CD4-positive, alpha-beta memory T cell (primary cell): ENCODE measurements at places on chromosomes 1 and 21.

- DNase-seq, result no peak
Observed at GRCh38 chr1:72482736-72483413, 200.5 kb upstream of the NEGR1 start.

DNA sequence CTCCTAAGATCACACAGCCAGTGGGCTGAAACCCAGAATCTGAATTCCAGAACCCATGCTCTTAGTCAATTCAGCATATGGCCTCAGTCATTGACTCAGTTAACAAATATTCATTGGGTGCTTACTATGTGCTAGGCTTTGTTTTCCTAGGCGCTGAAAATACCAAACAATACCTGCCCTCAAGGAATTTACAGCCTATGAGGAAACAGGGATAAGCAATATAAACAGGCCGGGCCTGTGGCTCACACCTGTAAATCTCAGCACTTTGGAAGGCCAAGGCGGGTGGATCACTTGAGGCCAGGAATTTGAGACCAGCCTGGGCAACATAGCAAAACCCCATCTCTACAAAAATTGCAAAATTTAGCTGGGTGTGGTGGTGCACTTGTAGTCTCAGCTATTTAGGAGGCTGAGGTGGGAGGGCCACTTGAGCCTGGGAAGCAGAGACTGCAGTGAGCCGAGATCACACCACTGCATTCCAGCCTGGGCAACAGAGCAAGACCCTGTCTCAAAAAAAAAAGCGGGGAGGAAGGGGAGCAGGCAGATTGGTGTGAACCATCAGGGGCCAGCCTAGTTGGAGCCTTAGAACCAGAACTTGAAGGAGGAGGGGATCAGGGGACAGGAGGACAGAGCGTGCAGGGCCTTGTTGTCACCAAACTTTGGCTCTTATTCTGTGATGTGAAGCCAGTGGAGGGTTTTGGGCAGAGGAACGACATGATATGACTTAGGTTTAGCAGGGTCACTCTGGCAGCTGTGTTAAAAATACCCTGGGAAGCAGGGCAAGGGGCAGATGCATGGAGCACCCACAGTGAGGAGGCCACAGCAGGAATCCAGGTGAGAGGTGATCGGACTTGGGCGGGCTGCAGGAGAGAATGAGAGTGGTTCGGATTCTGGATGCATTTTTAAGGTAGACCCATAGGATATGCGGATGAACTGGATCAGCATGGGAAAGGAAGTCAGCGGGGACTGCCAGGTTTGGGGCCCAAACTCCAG, 5.8 kb downstream of the TINAGL1 start:
- DNase-seq, result no peak

- no peak for DNase-seq
Observed at GRCh38 chr21:28906236-28906635, 86.4 kb downstream of the LTN1 start.

DNA sequence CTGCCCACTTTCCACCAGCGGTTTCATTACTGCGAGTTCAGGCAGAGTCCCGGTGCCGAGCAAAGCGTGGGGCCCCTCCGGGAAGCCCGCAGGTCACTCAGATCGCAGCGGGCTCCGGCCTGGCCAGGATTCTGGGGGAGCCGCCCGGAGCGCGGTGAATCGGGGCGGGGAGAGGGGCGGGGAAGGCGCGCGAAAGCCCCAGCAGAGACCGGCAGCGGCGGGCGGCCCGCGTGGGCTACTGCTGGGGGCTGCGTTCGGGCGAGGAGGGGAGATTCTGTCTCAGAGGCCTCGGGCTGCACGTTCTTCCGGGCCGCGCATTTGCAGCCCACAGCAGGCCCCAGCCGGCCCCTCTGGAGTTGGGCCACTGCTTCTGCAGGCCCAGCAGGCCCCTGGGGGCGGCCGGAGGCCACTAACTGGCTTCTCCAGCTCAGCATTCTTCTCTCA, 64.7 kb downstream of the SCCPDH start:
- no peak for DNase-seq

- no peak for DNase-seq
Observed at GRCh38 chr1:33966346-33967141, 102.7 kb downstream of the HMGB4 start.

- DNase-seq, result no peak
Observed at GRCh38 chr1:117757668-117758067, 151.8 kb downstream of the TENT5C start.

DNA sequence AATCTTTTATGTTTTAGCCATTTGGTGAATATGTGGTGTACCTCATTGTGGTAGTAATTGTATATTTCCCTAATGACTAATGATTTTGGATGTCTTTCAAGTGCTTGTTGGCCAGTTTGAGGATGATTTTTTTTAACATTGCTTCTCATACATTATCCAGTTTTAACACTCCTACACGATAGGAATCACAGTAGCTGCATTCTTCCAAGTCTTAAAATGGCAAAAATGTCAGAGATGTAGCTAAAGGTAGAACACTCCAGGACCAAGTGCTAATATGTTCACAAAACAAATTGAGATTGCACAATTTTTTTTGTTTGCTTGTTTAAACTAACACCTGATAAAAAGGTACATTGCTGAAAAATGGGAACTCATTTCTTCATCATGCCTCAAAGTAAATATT, 11.7 kb downstream of the USP25 start:
- DNase-seq, result no peak

- DNase-seq, result no peak
Observed at GRCh38 chr1:10528066-10529014, 53.6 kb downstream of the PEX14 start.

DNA sequence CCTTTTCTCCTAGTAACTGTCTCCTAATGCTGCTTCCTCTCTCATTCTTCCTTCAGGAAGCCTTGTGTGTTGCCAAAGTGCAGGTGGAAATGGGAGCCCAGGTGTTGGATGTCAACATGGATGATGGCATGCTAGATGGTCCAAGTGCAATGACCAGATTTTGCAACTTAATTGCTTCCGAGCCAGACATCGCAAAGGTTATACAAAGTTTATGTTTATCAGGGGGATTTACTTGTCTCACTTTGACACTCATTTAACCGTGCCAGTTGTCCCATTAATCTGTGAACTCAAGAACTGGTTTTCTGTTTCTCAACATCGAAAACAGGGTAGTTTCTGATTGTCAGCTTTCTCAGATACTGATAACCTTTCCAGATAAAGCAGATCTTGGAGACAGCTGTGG, 40.4 kb downstream of the MTR start:
- no peak for DNase-seq

- no peak for DNase-seq
Observed at GRCh38 chr1:110888641-110889040, 15.7 kb downstream of the CD53 start.

GRCh38 chr1:115837740-115838421, 3.0 kb downstream of the NHLH2 start:
- no peak for DNase-seq

GRCh38 chr21:26715878-26716506, 129.2 kb downstream of the ADAMTS1 start:
- peak; percentile 9 for DNase-seq

GRCh38 chr1:43206600-43207228, 34.6 kb downstream of the CFAP57 start:
- no peak for DNase-seq

- DNase-seq, result no peak
Observed at GRCh38 chr1:193308438-193308837, 122.0 kb upstream of the B3GALT2 start.

DNA sequence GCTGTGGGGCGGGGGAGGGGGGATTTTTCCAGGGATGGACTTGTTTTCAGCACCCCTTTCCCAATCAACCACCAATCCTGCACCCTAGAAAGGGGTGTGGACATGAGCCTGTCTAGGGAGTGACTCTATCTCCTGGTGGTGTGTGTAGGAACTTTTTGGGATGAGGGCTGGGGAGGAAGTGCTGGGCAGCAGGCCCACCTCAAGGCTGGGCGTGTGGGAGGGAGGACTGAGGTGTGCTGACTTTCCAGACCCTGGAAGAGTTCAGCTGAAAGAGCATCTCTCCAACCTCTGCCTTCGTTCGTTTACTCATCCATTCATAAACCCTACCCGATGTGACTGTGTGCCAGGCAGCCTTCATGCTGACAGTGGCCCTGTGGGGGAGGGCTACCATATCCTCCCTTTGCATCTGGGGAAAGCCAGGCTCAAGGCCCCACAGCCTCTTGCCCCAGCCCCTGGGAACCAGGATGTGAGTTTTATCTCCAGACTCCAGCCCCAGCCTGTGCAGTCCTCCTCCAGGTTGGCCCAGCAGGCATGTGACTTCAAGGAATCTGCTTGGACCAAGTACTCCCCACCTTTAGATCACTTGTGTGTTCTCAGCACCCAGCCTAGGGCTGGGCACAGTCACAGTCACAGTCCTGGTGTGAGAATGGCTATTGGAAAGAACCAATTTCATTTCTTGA, 6.7 kb downstream of the KNCN start:
- DNase-seq, result no peak

GRCh38 chr1:91073299-91073698, 51.5 kb upstream of the ZNF644 start:
- no peak for DNase-seq

GRCh38 chr1:94284476-94284875, 47.1 kb upstream of the ARHGAP29 start:
- DNase-seq, result no peak

- no peak for DNase-seq
Observed at GRCh38 chr1:147611021-147611426, 59.3 kb downstream of the ACP6 start.

- DNase-seq, result peak; percentile 39
Observed at GRCh38 chr1:160665330-160666078, 18.7 kb upstream of the SLAMF1 start.

GRCh38 chr1:27383039-27383605, at the start of gene CD164L2:
CD164L2 (minus strand) TSS chr1:27383333; CDS start chr1:27383239, 94 bp downstream.
- DNase-seq, result peak; percentile 52

DNA sequence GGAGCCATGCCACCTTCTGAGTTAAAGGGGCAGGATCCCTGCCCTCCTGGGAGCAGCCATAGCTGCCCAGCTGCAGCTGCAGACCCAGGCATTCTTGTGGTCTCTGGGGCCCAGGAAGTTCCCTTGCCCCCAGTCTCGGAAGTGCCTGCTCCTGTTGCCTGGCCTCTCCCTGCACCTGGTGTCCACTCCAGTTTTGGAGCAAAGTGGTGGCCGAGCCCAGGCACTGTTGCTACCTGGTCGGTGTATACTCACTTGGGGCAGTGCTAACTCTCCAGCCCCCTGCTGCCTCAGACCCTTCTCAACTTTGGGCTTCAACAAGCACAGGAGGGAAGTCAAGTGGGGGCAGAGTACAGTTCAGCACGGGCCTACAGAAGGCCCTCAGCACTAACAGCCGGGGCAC, 352.9 kb upstream of the NCAM2 start:
- DNase-seq, result no peak

GRCh38 chr1:228216371-228217320, 8.8 kb downstream of the OBSCN start:
- DNase-seq, result no peak

DNA sequence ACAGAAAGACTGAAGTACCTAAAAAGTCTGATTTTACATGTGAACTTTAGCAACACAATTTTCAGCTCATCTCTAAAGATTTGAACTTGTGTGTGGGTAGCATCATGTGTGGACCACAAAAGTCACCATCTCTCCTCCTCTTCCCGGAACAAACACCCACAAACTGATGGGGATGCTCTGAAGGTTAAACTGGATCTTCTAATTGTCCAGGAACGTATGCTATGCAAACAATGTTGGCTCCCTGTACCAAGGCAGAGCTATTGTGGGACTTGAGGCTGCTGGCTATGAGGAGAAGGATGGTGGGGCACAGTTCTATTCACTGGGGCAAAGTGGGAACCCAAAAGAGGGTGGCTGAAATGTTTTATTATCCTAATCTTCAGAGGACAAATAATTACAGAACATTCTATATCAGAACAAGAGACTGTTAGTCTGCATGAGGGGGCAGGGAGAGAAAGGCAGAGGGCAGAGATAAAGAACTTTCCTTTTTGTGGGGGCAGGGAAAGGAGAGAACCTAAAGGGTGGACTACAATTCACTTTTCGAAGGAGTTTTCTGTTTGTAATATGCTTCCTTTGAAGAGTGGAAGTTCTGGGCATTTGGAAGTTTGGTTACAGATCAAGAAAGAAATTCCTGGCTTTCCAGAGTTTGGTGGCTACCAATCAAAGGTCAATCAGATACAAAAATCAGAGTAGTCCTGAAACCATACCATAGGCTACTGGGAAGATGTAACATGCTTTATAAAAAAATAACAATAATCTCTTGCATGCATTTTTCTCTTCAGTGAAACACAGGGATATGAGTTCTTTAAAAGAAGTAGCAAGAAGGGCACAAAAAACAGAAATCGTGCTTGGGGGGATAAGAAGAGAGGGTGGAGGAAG, 62.9 kb downstream of the GADD45A start:
- DNase-seq, result no peak

DNA sequence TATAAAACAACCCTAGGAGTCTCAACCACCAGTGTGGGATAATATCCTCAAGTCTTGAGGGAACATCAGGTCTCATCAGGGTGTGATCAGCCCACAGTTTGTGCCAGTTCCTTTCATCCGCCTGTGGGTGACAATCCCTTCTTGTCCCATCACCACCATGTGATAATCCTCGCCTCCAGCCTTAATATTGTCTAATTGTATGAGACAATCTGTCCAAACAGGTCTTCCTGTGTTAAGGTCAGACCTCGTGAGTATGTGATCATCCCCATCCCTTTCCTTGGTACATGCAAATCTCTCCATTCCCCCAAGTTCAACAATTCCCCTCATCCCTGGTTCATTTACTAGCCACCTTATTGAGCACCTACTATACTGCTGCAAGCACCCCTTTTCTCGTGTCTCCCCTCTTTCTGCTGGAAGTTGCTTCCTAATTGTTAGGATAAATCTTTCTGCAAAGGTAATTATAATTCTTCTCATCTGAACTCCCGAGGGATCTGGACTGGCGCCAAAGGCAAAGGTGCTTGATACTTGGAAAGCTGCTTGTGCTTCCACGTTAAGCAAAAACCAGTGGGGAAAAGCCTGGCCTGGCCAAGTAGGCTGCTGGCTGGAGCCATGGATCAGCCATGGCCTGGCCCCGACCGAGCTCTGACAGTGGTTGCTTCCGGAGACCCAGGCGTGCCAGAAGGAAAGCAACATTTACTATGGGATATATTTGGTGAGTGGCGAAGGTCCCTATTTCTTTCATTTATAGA, 92.5 kb downstream of the RNF220 start:
- DNase-seq, result no peak

- no peak for DNase-seq
Observed at GRCh38 chr1:203406446-203407045, 55.6 kb upstream of the FMOD start.

GRCh38 chr1:50474859-50475809, 51.9 kb upstream of the DMRTA2 start:
- no peak for DNase-seq

GRCh38 chr1:65021795-65022194, 55.4 kb upstream of the JAK1 start:
- no peak for DNase-seq

GRCh38 chr1:53291574-53291973, 36.3 kb downstream of the LRP8 start:
- DNase-seq, result no peak
